ENCODE measurements at places on chromosomes 11 and 22. TPM values are rescaled to one million over a fixed set of nuclear protein-coding genes. Genes with fewer than 3 reads are reported as not detected.

The MPEG1 gene
- total RNA-seq: not detected

The UBQLNL gene
- total RNA-seq: not detected

The MS4A1 gene
- total RNA-seq: not detected

The PRR33 gene
- total RNA-seq: not detected

The CLCF1 gene
- 8.5 TPM for total RNA-seq

The IL18 gene
- 62.4 TPM for total RNA-seq

The OR5P2 gene
- not detected for total RNA-seq

The NRXN2 gene
- total RNA-seq: not detected

The TRPM5 gene
- total RNA-seq: not detected

The APOL5 gene
- total RNA-seq: not detected

The C1QTNF5 gene
- 0.07 TPM for total RNA-seq

The TRPC6 gene
- total RNA-seq: 0.63 TPM

The PDHX gene
- total RNA-seq: 32.8 TPM

The HSPB2 gene
- total RNA-seq: not detected

The OR6T1 gene
- not detected for total RNA-seq

The HBE1 gene
- total RNA-seq: not detected

The OR8G1 gene
- total RNA-seq: not detected

The SYNGR1 gene
- total RNA-seq: 6.5 TPM

The MS4A15 gene
- total RNA-seq: not detected

The UBQLN3 gene
- total RNA-seq: not detected

The OR52I1 gene
- total RNA-seq: not detected

The GGTLC2 gene
- total RNA-seq: not detected

The TIRAP gene
- total RNA-seq: 4.4 TPM

The KRTAP5-1 gene
- total RNA-seq: not detected

The AQP11 gene
- not detected for total RNA-seq

The CAT gene
- 35.0 TPM for total RNA-seq

The SYT13 gene
- not detected for total RNA-seq

The PARVG gene
- not detected for total RNA-seq

The CARD18 gene
- 2.0 TPM for total RNA-seq

The OR5T3 gene
- total RNA-seq: not detected

The LRRC32 gene
- not detected for total RNA-seq

The TRIM66 gene
- 2.0 TPM for total RNA-seq

The DEUP1 gene
- not detected for total RNA-seq

The DEPDC7 gene
- total RNA-seq: 2.1 TPM

The ART5 gene
- not detected for total RNA-seq

The BSCL2 gene
- 69.4 TPM for total RNA-seq

The CADM1 gene
- total RNA-seq: 3.3 TPM

The TAF10 gene
- 66.9 TPM for total RNA-seq

The APLNR gene
- total RNA-seq: not detected

The FAM180B gene
- total RNA-seq: not detected

The DENND6B gene
- total RNA-seq: 1.3 TPM

All from airway epithelial cell (primary cell).